ENCODE measurements at places on chromosomes 6 and 20.

GRCh38 chr20:46130534-46130933, 12.4 kb downstream of the CD40 start:
- no peak for DNase-seq

- DNase-seq: no peak
Observed at GRCh38 chr20:48096957-48097890, 311.9 kb upstream of the SULF2 start.

- DNase-seq: peak; percentile 24
Observed at GRCh38 chr6:138182939-138183789, 21.4 kb downstream of the ARFGEF3 start.

GRCh38 chr6:53347921-53348370, 804 bp downstream of the ELOVL5 start:
- peak; percentile 61 for DNase-seq

DNA sequence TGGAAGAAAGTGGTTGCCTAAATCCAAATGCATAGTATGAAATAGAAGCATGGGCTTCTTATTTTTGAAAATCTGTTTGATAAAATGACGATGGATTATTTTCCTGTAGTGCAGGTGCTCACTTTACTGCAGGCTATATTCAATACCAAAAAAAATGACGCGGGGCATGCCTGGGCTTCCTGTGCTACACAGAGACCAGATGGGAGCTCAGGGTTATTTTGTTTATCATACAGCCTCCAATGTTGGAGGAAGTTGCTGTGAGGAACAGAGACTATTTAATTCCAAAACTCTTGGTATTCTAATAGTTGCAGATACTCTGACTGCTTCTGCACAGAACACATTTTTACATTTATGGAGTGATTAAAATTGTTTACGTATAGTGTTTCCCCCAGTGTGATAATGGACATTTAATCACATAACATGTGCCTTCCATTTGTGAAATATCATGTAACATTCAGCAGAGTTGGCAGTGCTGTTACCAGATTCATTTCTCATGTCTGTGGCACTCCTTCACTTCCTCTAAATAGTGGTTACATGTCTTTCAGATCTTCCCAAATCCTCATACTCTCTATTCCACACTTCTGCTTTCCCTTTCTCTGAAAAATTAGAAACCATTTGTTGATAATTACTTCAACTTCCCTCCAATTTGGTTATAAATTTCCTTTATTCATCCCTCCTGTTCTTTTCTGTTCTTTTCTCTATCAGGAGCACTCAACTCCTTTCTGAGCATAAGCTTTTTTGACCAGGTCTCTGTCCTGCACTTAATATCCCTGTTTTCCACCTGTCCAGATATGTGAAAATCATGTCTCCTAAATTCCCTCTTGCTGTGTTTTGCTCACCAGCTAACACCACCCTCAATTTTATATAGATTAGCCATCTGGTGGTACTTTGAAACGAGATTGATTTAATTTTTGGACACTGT, 121.6 kb downstream of the ADGRB3 start:
- DNase-seq: no peak

DNA sequence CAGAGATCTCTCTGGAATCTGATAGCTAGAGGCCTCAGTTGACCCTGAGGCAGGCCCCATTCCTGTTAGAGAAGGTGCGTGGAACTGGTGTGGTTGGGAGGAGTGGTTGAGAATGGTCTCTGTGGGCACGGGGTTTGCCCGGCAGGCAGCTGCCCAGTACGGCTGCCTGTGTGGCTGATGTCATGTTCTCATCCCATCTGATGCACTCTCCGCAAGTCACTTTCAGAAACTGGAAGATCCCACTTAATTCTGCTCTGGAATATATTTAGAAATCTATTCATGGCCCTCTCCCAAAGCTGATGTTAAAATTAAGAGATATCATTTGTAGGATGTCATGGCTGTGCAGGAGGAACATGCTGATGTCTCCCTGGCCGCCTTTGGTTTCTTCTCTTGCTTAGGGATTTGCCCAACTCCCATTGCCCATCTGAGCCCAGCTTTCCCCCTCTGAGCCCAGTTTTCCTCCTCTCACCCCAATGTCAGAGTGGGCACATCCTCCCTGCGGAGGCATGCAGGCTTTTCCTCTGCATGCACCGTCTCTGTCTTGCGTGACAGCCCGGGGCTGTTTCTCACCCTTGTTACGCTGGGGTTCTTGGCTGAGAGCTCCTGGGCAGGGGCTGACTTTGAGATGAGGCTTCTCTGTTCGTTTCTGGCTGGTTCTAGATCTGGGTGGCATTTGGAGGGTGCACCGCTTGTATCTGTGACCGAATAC, 21.0 kb downstream of the PHACTR3 start:
- DNase-seq: no peak

GRCh38 chr6:158803733-158804143, 15.4 kb downstream of the EZR start:
- DNase-seq: no peak

GRCh38 chr6:158086054-158086503, 82.0 kb downstream of the SERAC1 start:
- no peak for DNase-seq

GRCh38 chr20:38620441-38620840, 18.8 kb downstream of the ARHGAP40 start:
- DNase-seq: no peak

DNA sequence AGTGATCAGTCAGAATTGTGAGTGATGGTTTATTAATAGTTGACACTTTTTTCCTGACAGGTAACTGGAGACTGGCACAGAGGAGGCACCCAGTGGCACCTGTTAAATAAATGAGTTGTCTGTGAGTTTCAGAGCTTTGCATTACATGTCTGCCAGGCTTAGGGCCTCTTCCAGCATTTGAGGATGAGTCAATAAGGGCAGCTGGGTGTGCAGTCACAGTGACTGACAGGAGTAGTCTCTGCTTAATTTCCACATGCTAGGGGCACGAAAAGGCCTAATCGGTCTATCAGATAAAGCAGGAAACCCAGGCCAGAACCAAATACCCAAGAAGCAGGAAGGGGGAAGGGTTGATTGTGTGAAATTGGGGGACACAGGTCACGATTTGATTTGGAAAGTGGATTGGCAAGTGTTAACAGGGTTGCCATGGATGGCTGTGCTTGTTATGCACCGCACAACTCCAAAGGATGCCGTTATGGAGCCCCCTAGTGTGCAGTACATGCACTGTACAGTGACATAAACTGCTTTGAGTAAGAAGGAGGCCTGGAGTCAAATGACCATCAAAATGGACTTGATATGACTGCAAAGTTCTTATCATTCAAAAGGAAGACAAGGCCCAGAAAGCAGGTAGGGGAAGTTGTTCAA, 111.9 kb upstream of the GGTLC1 start:
- DNase-seq: peak; percentile 25

- DNase-seq: no peak
Observed at GRCh38 chr6:111838749-111839484, 34.3 kb downstream of the FYN start.

- no peak for DNase-seq
Observed at GRCh38 chr6:101398716-101399615, 5.5 kb downstream of the GRIK2 start.

GRCh38 chr20:53917145-53918019, 153.0 kb downstream of the BCAS1 start:
- peak; percentile 59 for DNase-seq

DNA sequence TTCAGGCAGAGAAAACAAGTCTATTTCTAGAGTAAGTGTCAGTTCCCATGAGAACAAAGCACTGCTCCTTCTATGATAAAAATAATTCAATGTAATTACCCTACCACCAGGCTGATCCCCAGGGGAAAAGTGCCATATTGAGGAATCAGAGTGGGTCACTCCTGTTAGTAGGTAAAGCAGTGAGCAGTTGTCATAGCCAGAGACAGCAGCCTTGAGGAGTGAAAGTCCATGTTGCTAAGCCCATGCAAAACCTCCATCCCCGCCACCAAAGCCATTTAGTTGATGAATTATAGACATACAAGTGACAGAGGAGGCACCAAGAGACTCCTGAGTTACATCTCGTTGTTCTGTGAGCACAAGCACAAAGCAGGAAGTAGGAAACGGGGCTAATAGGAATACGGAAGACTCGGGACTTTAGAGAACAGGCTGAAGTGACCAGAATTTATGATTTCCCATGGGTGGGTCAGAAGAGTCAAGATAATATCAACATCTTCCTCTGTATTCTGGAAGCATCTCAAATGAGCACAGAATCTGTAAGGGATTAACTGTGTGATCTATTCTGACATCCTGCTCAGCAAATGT, 197.9 kb downstream of the MAFB start:
- no peak for DNase-seq

DNA sequence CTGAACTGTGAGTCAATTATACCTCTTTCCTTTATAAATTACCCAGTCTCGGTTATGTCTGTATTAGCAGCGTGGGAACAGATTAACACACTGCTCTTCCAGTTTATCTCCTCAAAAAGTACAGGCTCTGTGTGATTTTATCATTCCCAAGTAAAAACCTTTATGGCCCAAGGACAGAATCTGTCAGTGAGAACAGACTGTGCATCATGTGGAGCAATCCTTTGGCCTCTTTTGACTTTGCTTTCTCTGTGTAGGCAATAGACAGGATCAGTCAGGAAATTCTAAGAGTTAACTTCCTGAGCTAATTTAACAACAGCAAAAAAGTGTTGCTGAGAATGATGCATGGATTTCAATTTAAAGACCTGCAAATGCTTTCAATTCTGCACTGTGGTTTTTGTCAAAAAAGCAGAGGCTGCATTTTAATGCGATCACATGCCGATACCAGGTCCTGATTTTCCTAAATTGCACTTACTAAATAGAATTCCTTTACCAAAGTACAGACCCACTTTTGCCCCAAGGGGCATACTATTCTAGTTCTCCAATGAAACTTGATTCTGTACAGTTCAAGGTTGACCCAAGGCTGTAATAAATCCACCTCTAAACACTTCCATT, 246.7 kb upstream of the MARCKS start:
- DNase-seq: no peak

GRCh38 chr6:131851049-131851769, 43.4 kb downstream of the ENPP1 start:
- no peak for DNase-seq

GRCh38 chr20:17854307-17854903, 114.2 kb downstream of the SNX5 start:
- DNase-seq: peak; percentile 82

GRCh38 chr6:134000443-134000842, 47.4 kb downstream of the TBPL1 start:
- no peak for DNase-seq

DNA sequence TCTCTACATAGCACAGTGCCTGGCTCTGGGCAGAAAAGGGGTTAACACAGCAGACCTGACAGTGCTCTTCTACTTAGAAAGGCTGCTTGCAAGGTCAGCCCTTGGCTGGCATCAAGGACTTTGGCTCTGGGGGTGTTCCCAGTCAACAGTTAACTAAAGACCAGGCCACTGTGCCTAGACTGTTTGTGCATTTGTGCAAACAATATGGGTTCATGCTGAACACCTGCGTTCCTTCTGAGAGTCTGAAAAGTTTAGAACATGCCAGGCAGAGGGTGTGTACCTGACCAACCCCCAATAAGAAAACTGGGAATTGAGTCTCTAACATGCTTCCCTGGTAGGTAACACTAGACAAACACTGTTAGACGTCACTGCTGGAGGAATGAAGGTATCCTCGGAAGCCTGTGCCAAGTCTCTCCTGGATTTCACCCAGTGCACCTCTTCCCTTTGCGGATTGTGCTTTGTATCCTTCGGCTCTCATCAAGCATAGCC, 110.7 kb downstream of the PDE10A start:
- no peak for DNase-seq

GRCh38 chr20:4119854-4120209, 104.5 kb upstream of the RNF24 start:
- no peak for DNase-seq

GRCh38 chr6:159760602-159761057, 1.2 kb upstream of the ACAT2 start:
- no peak for DNase-seq

DNA sequence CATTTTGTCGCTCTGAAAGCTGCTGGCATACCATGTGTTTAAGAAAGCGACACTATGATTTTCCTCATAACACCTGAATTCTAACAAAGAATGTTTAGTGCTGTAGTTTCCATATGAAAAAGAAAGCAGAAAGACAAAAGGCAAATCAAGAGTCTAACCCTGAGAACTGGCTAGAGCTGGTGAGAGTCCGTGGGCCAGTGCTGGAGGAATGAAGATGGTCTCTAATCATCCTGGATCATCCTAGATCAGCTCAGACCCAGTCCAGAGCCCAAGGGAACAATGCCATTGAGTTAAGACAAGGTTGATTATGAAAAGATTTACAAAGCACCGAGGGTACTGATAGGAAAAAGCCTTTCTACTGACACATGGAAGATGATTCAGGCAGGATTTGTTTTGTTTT, 73.0 kb upstream of the MYLIP start:
- DNase-seq: no peak

- DNase-seq: no peak
Observed at GRCh38 chr20:63014710-63015109, 7.9 kb upstream of the BHLHE23 start.

DNA sequence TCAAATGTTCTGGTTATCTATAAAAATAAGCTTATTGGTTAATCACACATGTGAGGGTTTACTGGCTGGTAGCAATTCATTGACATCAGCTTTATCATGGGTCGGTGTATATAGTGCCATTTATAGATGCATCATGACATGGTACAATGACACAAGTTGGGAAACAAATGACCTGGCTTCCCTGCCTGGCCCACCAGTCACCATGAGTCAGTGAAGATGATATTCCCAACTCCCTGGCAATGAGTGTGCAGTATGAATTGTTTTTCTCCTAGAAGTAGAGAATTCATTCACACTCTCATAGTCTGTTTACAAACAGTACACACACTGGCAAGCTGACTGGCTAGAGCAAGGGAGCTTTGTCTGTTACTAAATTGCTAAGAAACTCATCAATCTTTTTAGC, 37.2 kb upstream of the CALHM6 start:
- DNase-seq: no peak

DNA sequence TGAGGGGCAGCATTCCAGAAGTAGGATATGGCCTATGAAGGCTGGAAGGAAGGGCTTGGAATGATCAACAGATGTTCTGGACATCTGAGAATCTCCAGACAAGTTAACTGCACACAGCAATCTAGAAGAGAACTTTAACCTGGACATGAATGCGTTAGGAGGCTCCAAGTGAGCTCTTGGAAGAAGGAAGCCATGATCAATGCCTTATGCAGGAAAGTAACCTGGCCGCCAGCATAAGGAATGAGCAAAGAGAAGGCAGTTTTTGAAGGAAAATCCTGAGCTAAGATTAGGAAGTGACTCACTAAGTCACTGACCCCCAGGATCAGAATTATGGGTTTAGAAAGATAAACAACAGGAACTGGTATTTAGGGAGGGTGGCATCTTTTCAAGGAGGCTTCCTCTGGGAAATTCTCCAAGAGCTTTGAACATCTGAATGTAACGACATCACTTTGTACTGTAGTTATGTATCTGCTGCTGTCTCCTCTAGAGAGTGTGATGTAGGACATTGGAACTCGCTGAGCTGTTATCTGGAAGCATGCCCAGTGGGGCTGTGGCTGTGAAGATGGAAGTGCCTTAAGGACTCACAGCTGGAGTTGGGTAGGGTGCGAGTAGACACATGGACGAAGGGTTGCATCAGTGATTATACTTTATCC, 236.8 kb downstream of the PACRG start:
- DNase-seq: no peak

- no peak for DNase-seq
Observed at GRCh38 chr20:836190-836589, 2.7 kb downstream of the FAM110A start.

- DNase-seq: no peak
Observed at GRCh38 chr20:3646651-3647050, 16.5 kb downstream of the GFRA4 start.

All from transverse colon (tissue), 4 donors.